ENCODE measurements at places on chromosomes 6 and 20.

DNA sequence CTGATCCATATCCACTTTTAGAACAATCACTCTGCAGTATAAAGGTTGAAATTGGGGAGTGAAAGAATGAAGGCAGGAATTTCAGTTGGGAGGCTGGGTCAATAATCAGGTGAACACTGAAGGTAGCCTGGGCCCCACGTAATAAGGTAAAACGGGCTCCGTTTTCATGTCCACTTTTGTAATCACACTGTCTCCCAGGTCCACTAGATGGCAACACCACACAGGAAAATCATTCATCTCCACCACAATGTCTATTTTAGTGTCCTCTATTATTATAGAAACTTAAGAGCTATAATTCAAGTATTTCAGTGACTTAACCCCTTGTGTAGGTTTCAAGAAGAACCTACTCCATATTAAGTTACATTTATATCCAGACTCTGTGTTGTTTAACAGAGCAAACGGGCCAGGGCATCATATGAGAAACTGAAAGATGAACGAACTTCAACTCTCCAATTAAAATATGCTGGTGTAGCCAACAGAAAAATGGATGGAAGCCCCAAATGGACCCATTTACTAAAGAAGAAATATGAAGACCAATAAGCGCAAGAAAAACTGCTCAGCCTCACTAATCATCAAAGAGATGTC is 45.9 kb upstream of the MC3R start:
- DNase-seq = no peak

DNA sequence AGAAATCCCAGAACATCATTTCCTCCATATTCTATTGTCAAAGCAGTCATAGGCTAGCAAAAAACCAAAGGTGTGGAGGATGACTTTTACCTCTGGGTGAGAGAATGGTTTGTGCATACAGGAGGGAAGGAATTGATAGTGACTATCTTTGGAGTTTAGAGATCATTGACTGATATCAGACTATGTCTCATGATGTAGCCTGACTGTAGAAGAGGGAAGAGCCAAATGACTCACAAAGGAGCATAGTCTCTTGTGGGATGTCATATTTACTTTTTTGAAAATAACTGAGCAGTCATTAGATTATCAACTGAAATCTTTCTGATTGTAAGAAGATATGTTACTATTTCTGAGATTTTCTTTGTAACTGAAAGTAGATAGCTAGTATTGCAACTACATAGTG is 158.5 kb downstream of the FLRT3 start:
- no peak for DNase-seq

GRCh38 chr6:43278524-43279078 is 19.5 kb upstream of the SLC22A7 start:
- DNase-seq = no peak

DNA sequence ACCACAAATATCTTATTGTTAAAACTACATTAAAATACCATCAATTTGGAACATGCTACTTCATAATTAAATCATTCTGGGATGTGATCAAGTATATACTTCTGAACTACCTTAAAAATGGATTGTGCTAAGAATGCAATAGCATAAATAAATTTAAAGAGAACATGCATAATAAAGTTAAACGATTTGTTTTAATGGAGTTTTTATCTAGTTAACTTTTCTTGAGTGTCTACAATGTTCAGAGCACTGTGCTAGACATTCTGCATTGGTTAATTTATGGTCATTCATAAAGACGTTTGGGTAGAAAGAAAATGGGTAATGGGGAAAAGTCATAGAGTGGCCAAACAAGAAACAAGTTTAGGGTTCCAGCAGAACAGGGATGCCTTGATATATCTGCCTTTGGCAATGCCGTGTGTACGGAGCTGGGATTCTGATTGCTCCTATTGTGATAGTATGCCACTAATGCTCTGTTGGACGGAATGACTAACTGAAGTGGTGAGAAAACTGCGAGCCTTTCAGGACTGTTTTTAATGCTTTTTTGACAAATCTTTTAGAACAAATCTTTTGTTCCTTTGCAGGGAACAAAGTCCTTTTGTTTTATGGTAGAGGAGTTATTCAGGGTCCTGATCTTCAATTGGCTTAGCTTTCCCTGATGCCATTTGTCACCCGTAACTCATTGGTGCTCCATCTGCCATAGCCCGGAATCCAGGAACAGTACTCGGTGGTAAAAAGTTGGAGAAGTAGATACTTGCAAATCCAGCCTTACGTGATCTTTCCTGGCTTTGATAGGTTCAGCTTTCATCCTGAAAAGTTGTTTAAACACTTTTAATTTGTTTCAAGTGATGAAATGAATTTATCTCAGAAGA is 162.6 kb downstream of the BCKDHB start:
- no peak for DNase-seq

GRCh38 chr6:151747896-151748295 is 59.6 kb upstream of the ESR1 start:
- no peak for DNase-seq

GRCh38 chr20:17320456-17320855 is 93.6 kb downstream of the PCSK2 start:
- no peak for DNase-seq

DNA sequence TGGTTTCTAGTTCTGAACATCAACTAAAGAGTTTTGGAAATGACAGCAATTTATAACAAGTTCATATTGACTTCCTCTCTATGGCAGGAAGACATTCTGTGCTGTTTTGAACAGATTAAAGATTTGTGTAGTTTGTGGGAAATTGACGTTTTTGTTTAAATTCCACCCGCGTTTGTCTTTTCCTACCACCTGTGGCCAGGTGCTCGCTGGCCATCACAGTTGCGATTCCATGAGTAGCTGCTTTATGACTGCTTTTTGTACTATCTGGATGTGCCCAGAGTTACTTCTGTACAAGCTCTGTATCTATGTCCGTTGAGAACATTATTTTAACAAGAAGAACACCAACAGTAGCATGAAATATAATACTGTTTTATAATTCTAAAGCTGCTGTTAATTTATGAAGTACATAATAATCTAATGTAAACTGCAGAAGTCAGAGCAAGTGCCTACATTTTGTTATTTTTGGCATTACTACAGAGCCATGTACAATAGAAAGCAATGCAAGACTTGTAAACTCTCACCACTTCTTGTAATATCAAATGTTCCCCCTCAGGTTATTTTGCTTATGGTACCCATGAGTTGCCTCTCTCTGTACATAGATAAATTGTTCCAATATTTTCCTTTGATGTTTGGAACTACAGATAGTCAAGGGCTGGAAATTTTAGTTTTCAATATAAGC is 33.5 kb downstream of the ZBTB2 start:
- no peak for DNase-seq

DNA sequence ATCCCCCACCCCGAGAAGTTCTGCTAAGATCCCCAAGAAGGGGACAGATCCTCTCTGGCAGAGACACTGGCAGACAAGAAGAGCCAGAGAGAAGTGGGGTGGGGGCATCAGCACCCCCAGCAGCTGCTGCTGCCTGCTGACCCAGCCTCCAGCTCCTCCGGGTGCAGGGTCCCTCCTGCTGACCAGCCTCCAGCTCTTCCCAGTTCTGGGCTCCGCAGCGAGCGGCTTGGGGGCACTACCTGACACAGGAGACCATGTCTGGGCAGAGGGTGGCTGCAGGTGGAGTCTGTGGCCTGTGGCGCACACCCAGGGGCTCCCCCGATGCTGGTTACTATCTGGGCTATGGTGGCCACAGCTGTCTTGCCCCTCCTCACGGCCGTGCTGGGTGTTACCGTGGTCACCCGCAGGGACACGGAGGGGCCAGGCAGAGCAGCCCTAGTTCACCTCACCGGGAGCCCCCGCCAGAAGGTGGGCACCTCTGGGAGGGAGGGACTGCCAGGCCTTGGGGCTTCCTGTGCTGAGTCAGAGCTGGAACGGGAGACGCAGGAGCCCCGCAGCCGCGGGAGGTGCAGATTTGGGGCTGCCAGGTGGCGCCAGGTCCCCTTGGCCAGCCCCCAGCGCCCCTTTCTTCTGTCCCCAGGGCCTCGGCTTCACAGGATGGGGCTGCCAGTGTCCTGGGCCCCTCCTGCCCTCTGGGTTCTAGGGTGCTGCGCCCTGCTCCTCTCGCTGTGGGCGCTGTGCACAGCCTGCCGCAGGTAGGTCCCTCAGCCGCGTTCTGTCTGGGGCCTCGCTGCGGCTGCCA is 630 bp downstream of the LIME1 start:
- no peak for DNase-seq

DNA sequence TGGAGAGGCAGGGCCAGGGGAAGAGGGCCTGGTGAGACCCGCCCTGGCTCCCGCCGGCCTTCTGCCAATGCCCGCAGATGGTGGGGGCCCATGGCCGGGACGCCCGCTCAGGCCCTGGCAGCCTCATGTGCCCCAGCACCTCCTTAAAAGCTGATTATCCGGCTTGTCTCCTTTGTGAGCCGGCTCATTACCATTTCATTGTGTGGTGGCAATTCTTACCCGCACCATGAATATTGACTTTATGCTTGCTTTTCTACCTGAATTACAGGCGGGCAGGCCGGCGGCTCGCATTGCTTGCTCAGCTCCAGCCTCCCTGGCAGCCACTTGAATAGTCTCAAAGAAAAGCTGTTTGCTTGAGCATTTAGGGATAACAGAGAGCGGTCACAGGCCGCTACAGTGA is 120.0 kb upstream of the JAG1 start:
- no peak for DNase-seq

GRCh38 chr6:41731561-41732086 is 3.8 kb downstream of the TFEB start:
- DNase-seq = no peak

GRCh38 chr6:105207524-105208269 is 27.9 kb upstream of the POPDC3 start:
- DNase-seq = no peak

DNA sequence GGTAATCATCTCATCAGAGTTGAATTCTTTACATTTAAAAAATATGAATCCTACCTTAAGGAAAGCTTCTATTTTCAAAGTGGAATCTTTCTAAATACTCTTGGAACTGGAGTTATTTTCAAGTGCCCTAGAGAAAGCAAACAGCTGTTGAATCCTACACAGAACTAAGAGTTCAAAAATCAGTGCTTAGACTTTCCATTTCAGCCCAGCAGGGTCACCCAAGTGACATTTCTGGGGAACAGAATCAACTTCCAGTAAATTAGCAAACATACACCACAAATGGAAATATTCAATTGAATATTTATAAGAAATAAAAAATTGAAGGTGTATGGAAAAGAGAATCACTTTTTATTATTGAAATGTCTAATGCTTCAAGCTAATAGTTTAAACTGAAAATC is 427.7 kb upstream of the NOX3 start:
- no peak for DNase-seq
